ENCODE measurements at places on chromosomes 7 and 10. TPM values are rescaled to one million over a fixed set of nuclear protein-coding genes. Genes with fewer than 3 reads are reported as not detected.

DNA sequence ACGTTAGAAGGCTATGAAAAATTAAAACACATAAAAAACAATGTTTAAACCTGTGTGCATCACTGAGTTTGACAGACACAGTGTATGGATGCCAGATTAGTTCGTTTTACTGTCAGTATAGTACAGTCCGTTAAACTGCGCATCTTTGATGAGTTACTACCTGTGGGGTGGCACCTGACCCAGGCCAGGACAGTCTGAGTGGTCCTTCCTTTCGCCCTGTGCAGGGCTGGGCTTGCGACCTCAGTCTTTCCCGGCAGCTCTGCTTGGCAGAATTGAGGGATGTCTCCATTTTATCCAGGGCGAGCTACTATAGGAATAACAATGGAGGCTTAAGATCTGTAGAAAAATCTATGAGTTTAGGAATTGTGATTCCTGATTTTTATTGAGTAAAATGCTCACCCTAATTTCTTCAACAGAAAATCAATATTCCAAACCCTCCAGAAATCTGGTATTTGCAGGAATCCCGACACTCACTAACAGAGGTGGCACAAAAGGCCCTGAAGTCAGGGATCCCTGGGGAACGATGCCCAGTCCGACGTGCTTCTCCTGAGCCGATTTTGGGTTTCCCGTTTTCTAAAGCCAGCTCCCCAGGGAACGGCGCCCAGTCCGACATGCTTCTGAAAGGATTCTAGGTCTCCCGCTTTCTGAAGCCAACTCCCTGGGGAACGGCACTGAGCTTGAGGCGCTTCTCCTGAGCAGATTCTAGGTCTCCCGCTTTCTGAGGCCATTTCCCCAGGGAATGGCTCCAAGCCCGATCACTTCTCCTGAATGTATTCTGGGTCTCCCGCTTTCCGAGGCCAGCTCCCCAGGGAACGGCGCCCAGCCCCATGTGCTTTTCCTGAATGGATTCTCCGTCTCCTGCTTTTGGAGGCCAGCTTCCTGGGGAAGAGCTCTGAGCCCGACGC lies 377.6 kb downstream of the DNAJB6 start:
- no peaks in the 10 kb centered on the region for H3K36me3 ChIP-seq
- no peaks in the 10 kb centered on the region for H3K4me1 ChIP-seq
- H3K27ac ChIP-seq, result no peak overlapping the region
- no peak for DNase-seq
- H3K4me3 ChIP-seq, result no peak overlapping the region
- H3K27me3 ChIP-seq, result no peaks in the 10 kb centered on the region

DNA sequence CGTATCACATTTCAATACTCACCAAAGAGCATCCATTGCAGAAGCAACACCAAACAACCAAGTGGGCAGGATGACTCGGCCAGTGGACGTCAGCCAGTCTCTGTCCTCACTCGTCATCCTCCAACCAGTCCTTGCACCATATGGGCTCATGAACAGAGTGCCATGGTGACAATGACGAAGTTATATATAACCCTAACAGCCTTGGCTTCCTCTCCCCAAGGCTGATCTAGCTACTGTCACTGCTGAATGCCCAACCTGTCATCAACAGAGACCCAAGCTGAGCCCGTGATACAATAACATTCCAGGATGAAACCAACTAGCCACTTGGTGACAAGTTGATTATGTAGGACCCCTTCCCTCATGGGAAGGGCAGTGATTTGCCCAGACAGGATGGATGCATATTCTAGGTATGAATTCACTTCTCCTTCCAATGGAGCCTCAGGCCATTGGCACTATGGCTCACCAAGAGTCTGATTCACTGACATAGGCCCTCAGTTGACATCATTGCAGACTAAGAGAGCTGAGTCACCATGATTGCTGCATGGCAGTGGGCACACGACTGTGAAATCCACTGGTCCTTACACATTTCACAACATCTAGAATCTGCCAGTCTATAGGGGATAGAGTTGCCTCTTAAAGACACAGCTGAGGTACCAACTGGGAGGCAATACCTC lies 26.3 kb upstream of the PPIF start:
- no peaks in the 10 kb centered on the region for H3K36me3 ChIP-seq
- H3K27ac ChIP-seq, result no peak overlapping the region
- H3K27me3 ChIP-seq, result no peaks in the 10 kb centered on the region
- peaks cover 35% of the 10 kb centered on the region for H3K4me1 ChIP-seq
- no peak overlapping the region for H3K4me3 ChIP-seq
- no peak for DNase-seq

DNA sequence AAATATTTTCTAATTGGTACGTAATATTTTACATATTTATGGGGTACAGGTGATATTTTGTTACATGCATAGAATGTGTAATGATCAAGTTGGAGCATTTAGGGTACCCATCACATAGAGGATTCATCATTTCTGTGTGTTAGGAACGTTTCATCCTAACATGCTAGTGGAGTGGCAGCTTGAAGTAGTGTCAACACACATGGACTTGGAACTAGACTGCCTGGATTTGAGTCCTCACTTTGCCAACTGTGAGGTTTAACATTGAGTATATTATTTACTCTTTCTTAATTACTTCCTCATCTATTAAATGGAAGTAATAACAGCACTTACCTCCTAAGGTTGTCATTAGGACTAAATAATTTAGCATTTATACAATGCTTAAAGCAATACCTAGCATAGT lies 241.9 kb downstream of the PLXDC2 start:
- DNase-seq, result no peak
- no peak overlapping the region for H3K27ac ChIP-seq
- no peaks in the 10 kb centered on the region for H3K36me3 ChIP-seq
- H3K4me3 ChIP-seq, result no peak overlapping the region
- no peaks in the 10 kb centered on the region for H3K27me3 ChIP-seq

DNA sequence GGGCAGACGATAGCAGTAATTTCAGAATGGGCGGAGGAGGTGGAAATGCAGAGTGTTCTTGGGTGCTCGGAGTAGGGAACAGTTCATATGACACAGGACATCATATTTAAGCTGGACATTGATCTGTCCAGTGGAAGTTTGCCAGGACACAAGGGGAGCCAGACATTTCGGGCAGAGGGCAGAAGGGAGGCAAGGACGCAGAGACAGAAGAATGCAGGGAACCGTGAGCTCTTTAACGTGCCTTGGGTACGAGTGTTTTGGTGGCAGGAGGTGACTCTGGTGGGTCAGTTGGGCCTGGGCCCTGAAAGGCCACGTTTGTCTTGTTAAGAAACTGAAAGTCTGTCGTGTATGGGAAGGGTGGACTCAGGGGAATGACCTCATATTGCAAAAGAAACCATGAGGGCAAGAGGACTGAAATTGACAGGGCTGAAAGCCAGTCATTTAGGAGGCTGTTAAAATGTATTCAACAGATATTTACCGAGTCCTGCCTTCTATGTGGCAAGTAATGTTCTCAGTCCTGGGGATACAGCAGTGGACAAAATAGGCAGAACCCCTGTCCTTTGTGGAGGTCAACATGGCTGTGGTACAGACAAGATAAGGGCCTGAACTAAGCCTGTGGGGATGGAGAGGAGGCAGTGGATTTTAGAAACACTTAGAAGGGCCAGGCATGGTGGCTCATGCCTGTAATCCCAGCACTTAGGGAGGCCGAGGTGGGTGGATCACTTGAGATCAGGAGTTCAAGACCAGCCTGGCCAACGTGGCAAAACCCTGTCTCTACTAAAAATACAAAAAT lies 2.2 kb downstream of the OPTN start:
- H3K36me3 ChIP-seq, result no peaks in the 10 kb centered on the region
- DNase-seq, result no peak
- peaks cover 14% of the 10 kb centered on the region for H3K4me1 ChIP-seq
- H3K4me3 ChIP-seq, result no peak overlapping the region
- H3K27ac ChIP-seq, result no peak overlapping the region

- no peaks in the 10 kb centered on the region for H3K4me1 ChIP-seq
- H3K27me3 ChIP-seq, result no peaks in the 10 kb centered on the region
- H3K27ac ChIP-seq, result no peak overlapping the region
- no peaks in the 10 kb centered on the region for H3K36me3 ChIP-seq
- DNase-seq, result no peak
Observed at GRCh38 chr10:62540389-62540788, 166.2 kb downstream of the ZNF365 start.

- no peaks in the 10 kb centered on the region for H3K27me3 ChIP-seq
- H3K4me1 ChIP-seq, result no peaks in the 10 kb centered on the region
- no peak overlapping the region for H3K27ac ChIP-seq
- H3K36me3 ChIP-seq, result no peaks in the 10 kb centered on the region
- no peak overlapping the region for H3K4me3 ChIP-seq
Observed at GRCh38 chr7:115775981-115776380, 254.6 kb downstream of the TFEC start.

DNA sequence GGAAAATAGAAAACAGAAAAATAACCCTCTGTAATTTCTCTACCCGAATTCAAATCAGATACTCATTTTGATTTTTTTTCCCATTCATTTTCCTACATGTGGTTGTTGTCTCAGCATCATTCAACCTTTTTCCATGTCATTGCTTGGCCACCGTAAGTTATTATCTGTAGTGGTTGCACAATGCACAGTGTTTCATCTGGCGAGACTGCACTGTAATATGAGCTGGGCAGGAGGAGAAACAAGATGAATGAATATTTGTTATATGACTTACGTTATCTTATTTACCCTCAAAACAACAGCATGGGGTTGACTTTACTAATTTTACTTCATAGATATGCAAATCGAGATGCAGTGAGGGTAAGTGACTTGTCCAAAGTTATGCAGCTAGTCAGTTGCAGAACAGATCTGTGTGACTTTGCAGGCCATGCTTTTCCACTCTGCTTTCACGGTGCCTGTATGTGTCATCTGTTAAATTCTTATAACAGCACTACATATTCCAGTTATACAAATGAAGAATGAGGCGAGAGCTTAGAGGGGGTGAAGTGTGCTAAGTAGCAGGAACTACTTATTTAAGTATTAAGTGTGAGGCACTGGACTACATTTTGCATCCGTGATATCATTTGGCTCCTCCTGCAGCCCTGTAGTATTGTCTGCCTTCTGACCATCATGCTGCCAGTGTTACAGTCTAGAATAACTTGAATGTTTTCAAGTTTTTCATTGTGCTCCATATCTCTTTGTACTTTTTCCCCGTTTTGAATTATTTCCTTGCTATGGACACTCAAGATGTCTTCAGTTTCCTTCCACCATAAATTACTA lies 56.7 kb downstream of the ZMYND11 start:
- DNase-seq, result no peak
- no peaks in the 10 kb centered on the region for H3K36me3 ChIP-seq
- no peak overlapping the region for H3K4me3 ChIP-seq
- H3K4me1 ChIP-seq, result no peaks in the 10 kb centered on the region

DNA sequence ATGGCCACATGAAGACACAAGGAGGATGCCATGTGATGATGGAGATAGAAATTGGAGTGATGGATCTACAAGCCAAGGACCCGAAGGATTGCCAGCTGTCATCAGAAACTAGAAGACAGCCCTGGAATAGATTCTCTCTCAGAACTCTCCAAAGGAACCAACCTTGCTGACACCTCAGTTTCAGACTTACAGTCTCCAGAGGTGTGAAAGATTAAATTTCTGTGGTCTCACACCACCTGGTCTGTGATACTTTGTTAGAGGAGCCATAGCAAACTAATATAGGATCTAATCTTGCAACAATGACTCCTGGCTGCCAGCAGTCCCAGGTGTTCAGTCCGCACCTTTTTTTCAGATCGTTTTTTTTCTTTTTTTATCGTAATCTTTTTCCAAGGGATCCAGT lies 647.3 kb upstream of the GHITM start:
- H3K4me3 ChIP-seq, result no peak overlapping the region
- H3K36me3 ChIP-seq, result no peaks in the 10 kb centered on the region
- H3K27me3 ChIP-seq, result no peaks in the 10 kb centered on the region
- DNase-seq, result no peak

GRCh38 chr7:133753513-133753912 lies 373.6 kb upstream of the LRGUK start:
- no peaks in the 10 kb centered on the region for H3K4me1 ChIP-seq
- H3K27ac ChIP-seq, result no peak overlapping the region
- H3K27me3 ChIP-seq, result no peaks in the 10 kb centered on the region

- no peaks in the 10 kb centered on the region for H3K36me3 ChIP-seq
- H3K27me3 ChIP-seq, result no peaks in the 10 kb centered on the region
- no peak for DNase-seq
- H3K4me3 ChIP-seq, result no peak overlapping the region
- peaks cover 4% of the 10 kb centered on the region for H3K4me1 ChIP-seq
- no peak overlapping the region for H3K27ac ChIP-seq
Observed at GRCh38 chr7:65746398-65746669, 126.5 kb upstream of the VKORC1L1 start.

- H3K27me3 ChIP-seq, result no peaks in the 10 kb centered on the region
- H3K36me3 ChIP-seq, result no peaks in the 10 kb centered on the region
- H3K4me3 ChIP-seq, result no peak overlapping the region
- no peak overlapping the region for H3K27ac ChIP-seq
- no peak for DNase-seq
Observed at GRCh38 chr7:105399043-105399725, 10.5 kb upstream of the SRPK2 start.

OPN1SW gene
- total RNA-seq, result not detected

DEPP1 gene
- 3.8 TPM for total RNA-seq

FXYD4 gene
- total RNA-seq, result 0.71 TPM

CLCN1 gene
- total RNA-seq, result 0.47 TPM

GTF2I gene
- total RNA-seq, result 164 TPM

PPP1R17 gene
- not detected for total RNA-seq

CYP2C9 gene
- 0.76 TPM for total RNA-seq

VSTM2A gene
- not detected for total RNA-seq
